ENCODE measurements at places on chromosomes 4 and X.
A peak's percentile ranks its signal among the peaks of the same experiment; 100 is the strongest.

- no peak for DNase-seq
Measured at GRCh38 chr4:53040459-53040815, 178.3 kb downstream of the RASL11B start.

DNA sequence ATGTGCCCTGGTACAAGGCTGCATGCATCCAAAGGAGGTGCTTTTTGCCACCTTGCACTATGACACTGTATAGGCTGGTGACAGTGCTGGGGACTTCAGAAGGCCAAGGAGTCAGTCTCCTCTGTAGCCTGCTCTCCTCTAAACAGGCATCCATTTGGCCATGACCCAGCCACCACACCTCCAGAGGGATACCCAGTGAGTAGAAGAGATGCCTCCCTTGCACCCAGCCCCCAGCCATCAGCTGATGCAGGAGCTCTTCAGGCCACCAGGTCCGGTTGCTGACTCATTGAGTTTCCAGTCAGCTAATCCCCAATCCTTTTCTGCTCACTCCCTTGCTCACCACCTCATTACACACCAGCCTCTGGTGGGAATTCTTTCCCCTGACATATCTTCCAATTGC is 99.8 kb downstream of the PJA1 start:
- no peak for DNase-seq

GRCh38 chrX:22397566-22397965 is 124.9 kb downstream of the CBLL2 start:
- DNase-seq: no peak

- DNase-seq: no peak
Measured at GRCh38 chr4:31998807-31999206, 1278.6 kb downstream of the PCDH7 start.

DNA sequence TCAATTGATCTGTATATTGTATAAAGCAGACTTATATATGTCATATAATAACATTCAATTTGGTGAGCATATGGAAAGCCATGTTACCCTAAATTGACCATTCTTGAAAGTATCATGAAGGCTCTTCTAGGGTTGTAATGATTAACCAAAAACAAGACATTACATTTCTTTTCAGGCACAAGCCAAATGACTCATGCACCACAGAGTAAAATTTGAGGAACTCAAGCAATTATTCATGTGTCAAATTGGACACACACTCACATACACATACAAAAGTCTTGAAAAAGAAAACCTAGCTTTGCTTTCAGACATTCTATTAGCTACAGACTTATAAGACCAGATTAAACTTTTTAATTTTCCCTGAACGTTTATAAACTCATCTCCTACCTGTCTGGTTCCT is 146.5 kb upstream of the PCDH18 start:
- no peak for DNase-seq

DNA sequence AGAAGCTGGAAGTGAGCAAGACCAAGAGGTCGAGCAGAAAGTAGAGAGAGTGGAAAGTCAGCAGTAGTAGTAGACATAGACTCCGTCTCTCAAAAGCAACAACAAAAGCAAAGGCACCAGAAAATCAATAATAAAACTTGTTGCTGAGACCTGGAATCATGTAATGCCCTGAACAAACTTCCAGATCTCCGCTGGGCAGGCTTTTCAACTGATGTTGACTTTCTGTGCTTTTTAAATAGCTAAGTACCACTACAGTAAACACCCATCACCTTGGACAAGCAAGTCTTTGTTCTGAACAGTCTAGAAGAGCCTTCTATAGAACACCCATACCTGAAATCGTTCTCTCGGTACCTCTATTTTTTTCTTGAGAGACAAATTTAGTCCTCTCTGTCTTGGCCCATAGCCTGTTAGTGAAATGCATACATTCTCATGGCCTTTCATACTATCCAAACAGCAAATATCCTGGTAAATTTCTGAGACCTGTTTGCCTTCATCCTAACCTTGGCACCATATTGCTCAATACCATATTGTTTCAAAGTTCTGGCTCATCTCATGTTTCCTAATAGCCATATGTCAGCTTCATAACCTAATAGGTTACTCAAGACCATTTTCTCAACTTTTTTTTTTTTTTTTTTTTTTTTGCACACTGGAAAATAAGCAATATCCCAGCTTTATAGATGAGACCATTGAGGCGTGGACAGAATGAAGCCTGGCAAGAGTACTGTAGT is 200.6 kb upstream of the RBPJ start:
- no peak for DNase-seq

- DNase-seq: no peak
Measured at GRCh38 chr4:3402491-3403347, 39.0 kb upstream of the HGFAC start.

DNA sequence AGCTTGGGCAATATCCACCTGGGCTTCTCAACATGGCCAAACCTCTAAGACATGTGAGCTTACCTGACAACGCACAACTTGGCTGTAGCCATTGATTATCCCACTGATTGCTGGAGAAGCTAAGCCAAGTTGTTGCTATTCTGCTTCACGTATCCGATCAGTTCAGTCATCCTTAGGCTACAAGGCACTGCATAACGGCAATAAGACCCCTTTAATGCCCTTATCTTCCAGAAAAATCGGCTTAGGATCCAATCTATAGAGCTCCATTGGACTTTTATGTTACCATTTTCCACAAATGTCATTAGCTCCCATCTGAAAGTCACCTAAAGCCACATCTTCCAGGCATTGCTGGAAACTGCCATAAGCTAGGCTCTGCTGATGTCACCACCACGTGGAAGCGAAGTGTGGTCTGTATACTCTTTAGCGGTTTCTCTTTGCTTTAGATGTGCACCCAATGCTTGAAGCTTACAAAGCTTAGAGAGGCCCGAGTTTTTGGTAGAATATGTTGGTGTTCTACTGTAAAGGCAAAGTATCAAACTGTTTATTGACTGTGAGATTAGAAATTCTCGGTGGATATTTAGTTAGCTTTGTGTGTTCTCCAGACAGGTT is 163.1 kb downstream of the CPE start:
- DNase-seq: no peak

GRCh38 chr4:84433633-84434222 is 65.4 kb downstream of the NKX6-1 start:
- DNase-seq: no peak

- DNase-seq: no peak
Measured at GRCh38 chrX:43002526-43003203, 224.7 kb upstream of the PPP1R2C start.

DNA sequence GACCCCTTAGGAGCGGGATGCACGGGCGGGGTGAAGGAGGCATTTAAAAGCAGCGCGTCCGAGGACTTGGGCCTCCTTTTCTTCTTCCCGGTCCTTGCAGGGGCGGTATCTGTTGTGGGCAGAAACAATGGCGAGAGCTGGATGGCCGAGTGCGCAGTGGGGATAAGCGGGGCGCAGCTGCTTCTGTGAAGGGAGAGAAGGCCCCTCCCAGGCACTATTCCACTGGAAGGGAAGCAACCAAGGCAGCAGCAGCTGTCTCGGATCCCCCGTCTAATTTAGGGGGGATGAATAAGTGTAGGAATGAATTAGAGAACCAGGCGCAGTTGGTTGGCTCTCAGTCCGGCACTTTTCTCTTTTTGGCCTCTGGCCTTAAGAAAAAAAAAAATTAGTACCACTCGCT is 995 bp downstream of the SMARCA5 start:
- DNase-seq: no peak

GRCh38 chr4:24419181-24420034 is 164.9 kb downstream of the DHX15 start:
- peak; percentile 55 for DNase-seq

DNA sequence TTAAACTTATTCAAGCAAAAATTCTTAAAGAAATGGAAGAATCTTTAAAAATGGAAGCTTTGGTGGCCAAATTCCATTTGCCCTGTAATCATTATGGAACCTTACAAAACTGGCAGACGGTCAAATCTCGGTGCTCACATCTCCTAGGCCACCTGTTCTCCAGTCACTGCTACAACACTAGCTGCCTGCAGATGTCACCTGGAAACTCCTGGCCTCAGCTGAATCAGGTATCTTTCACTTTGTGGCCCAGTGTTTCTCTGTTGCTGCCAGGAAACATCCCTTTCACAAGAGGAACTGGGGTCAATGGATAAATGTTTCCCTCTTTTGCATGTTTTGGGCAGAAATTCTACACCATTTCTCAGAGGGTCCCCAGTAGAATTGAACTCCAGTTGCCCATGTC is 4.2 kb upstream of the CXCL3 start:
- no peak for DNase-seq
